ENCODE measurements at places on chromosomes 5 and 9. TPM values are rescaled to one million over a fixed set of nuclear protein-coding genes. Genes with fewer than 3 reads are reported as not detected.

DNA sequence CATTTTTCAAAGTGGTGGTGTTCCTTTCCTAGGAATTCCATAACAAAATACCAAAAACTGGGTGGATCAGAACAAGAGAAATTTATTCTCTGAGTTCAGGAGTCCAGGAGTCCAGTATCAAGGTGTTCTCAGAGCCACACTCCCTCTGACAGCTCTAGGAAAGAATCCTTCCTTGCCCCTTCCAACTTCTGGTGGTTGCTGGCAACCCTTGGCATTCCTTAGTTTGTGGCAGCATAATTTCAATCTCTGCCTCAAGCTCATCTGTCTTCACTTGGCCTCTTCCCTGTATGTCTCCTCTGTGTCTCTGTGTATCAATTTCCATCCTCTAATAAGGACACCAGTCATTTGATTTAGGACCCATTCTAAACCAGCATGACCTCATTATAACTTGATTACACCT lies 243.7 kb downstream of the MPDZ start:
- DNase-seq = no peak

DNA sequence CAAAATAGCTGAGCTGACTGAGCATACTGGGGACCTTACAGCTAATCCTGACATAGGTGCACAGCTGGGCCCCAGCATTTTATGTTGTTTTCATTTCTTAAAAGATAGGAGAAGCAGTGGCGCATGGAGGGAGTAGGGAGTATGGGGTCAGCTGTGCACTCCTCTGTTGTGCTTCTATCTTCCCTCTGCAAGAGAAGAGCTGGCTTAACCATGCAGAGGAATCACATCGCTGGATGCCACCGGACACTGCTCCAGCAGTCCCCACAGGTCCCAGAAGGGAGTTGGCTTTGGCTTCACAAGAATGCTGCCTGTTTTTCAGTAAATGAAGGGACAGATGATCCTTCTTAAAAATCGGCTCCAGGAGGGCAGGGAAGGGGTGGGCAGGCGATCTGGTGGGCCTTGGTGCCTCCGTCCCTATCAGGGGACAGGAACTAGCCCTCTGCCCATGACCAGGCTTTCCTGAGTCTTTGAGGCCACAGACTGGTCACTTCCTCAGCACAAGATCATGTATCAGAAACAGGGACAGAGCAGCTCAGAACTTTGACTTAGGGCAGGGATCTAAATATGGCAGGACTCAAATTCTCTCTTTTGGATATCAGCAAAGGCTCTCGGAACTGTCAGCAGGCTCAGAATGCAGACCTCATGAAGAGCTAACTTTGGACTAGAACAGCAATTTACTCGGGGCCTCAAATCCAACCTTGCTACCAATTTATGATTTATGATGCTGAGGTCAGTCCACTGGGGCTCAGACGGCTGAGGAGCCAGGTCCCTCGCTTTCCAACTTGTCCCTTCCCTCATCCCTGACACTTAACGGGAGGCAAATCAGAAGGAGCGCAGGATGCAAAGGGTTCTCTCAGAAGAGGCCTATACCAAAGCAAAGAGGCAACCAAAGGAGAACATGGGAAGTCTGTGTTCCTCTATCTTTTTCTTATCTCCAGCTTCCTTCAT lies 47.2 kb downstream of the MARCHF3 start:
- DNase-seq = no peak

GRCh38 chr9:75715360-75715759 lies 175.1 kb upstream of the PCSK5 start:
- no peak for DNase-seq

DNA sequence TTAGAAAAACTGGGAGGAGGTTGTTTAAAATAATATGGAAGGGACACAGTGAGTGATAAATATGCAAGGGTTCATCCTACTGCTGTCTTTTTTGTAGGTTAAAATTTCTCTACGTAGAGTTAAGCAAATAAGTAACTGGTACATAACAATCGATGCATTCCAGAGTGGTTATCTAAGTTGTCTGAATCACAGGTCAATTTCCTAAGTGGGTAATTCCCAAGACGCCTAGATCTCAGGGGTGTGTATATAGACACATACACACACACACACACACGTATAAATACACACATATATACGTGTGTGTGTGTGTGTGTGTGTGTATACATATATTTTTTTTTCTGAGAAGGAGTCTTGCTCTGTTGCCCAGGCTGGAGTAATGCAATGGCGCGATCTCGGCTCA lies 22.3 kb downstream of the CAAP1 start:
- no peak for DNase-seq

- no peak for DNase-seq
These were observed 37.8 kb downstream of the RALGPS1 start for GRCh38 chr9:126952205-126952977.

DNA sequence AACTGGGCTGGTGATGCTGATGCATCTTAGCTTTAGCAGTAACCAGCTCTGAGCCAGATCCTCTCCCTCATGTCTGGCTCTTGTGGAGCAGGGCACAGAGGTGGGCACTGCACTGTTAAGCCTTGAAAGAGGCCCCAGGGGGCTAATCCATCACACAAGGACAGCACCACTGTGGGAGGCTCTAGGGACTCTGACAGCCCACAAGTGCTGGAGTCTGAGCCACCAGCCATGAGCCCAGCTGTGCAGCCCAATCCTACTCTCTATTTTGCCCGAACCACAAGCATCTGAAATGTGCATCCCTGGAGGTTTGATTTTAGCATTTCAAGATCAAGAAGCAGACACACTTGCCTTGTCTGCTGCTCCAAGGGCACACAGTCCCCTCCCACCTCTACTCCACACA lies 407.1 kb upstream of the TRPC7 start:
- no peak for DNase-seq

DNA sequence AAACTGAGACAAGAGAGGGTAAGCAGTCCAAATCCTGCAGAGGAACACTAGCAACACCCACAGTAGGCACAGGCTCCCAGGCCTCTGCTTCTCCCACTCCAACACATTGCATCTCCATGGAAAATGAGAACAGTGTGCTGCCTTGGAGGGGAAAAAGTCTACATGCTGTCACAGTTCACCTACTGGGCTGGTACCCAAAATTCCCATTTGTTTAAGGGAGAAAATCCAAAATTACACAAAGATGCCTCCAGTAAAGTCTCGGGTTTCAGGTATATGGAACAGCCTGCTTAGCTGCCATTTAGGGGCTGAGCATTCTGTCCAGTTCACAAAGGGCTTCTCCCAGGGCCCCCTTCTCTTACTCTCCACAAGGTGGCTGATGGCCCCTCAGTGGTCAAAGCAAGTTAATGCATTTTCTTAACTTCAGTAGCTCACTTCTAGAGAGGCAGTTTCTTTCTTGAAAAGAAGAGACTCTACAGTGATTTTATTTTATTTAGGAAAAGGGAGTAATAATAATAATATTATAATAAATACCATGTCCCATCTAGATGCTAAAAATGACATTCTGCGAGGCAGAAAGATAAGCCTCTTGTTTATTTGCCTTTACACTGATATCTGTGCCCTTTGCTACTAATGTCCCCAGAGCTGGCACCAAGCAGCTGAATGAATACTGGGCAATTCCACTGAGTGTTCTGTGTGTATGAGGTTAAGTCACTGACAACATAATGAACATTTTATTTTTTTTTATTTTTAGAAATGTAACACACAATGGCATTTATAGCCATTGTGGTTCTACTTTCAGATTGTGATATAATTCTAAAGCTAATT lies 89.4 kb downstream of the RGS7BP start:
- DNase-seq = peak; percentile 58

DNA sequence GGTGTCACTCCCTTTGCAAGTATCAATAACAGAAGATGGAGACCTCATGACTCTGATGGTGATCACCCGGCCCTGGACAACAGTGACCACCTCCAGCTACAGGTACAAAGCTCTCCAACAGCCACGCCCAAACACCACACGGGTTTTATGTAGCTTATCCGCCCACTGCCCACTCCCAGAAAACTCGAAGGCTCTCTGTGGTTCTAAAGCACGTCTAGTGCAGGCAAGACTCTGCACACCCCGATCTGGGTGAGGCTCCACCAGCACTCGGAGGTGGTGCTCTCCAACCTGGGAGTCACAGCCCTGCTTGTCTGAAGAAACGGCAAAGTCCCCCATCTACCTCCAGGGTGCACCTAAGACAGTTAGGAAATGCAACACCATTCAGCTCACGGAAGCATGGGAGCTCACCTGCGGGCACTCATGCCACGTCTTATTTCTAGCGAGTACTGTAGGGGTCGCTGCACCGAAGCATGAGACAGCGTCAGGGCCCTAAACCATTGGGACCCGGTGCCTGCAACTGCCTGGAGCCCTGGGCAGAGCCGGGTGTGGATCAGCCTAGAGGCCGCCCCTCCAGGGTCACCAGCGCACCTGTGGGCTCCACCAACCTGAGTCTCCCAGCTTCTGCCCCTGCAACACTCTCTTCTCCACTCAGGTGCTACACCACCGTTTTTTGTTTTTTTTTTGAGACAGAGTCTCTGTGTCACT lies 58.1 kb upstream of the ZNF354A start:
- DNase-seq = no peak

DNA sequence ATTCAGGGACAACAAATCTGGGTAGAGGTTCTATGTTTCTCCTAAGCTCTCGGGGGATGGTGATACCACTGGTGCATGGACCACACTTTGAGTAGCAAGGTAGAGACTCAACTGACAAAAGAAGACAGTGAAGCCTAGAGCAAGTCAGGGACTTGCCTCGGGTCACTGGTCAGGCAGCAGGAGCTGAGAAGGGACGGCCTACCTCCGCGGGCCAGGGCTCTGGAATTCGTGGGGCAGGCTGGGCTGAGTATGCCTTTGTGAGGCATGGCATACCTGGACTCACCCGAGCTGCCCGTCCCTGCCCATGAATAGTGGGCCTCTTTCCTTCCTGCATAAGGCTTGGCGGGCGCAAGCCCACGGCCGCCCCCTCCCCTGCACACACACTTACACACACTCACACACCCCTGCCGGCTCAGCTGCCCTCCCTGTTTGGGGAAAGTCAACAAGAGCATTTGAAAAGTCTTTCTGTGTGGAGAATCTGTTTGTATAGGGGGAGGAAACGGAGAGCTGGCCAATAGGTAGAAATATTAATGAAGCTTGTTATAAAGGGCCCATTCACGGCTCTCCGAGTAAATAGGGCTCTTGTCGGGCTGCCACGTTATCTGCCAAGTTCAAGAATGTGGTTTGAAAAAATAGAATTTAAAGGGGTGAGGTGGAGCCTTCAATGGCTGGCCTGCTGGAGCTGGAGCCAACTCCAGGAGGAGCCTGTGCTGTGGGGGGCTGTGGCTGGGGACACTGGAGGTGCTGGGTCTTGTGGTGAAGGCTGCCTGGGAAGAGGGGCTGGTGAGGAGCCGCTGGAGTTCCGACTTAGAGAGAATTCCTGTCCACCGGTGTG lies 19.1 kb upstream of the KIF12 start:
- no peak for DNase-seq

GRCh38 chr5:171371326-171371725 lies 16.3 kb upstream of the NPM1 start:
- no peak for DNase-seq

DNA sequence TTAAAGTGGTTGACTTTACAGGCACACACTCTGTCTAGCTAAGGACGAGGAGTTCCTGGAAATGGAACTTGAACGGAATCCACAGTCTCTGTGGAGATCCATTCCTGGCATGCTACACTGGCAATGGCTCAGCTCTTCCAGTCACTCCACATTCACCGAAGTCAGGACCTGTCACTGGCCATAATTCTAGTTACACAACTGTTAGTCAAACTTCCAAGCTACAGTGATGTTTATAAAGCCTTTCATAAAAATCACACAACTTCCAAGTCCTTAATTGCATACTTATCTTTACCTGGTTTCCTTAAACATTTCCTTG lies 15.7 kb downstream of the CDC14B start:
- no peak for DNase-seq

GRCh38 chr9:31674264-31674663 lies 710.2 kb upstream of the ACO1 start:
- no peak for DNase-seq

DNA sequence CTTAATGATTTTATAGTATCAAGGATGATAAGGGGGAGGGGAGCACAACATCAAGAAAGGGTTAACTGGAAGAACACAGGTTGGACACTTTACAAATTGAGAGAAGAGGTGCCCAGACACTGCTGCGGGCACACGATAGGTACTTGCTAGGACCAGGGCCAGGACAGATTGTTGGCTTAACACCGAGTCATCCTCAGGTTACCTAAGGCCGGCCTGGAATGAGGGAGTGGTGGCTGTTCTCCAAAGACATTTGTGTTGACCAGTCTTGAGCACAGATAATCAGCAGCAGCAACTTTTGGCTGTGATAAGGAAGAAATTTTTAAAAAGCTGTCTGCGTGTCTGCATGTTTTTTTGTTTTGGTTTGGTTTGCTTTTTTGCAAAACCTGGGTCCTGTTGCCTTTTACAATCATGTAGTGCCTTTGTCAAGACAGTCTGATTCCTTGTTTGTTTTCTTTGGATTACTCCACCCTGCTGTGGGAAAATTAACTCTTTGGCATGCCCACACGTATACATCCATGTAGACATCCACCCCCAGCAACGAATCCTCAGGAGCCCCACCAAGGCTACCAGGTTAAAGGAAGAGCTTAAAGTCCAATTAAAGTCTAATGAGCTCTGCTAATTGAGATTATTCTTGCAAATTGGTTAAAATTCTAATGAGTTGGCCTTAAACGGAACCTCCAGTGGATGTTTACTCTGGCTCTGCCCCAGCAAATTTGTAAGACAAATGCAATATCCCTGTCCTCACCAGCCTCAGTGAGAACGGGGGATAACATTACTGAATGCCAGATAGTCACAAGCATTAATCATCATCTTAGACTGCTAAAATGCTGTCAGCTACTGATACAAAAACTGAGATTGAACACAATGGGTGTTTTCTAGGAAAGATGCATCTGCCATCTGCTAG lies 382.3 kb downstream of the ACTL7B start:
- no peak for DNase-seq

PITX1 gene
- not detected for total RNA-seq

COMMD10 gene
- 11.1 TPM for total RNA-seq

PPP3R2 gene
- total RNA-seq = not detected

CCDC180 gene
- total RNA-seq = 0.74 TPM

DTWD2 gene
- 12.5 TPM for total RNA-seq

KLHL3 gene
- 6.2 TPM for total RNA-seq

EPB41L4B gene
- 32.5 TPM for total RNA-seq

FREM1 gene
- 0.73 TPM for total RNA-seq

GPSM1 gene
- 3.9 TPM for total RNA-seq

TAF11L6 gene
- not detected for total RNA-seq

ARL14EPL gene
- total RNA-seq = not detected

C6 gene
- total RNA-seq = 387 TPM

Measured in right lobe of liver (tissue), 6 donors.